ENCODE measurements at places on chromosomes 4 and X. TPM values are rescaled to one million over a fixed set of nuclear protein-coding genes. Genes with fewer than 3 reads are reported as not detected.

AKAP14 gene
- total RNA-seq, result 7.2 TPM

DRP2 gene
- 0.74 TPM for total RNA-seq

SRPX gene
- 47.6 TPM for total RNA-seq

PRDM5 gene
- total RNA-seq, result 57.6 TPM

FGFRL1 gene
- total RNA-seq, result 15.8 TPM

PCGF3 gene
- 46.5 TPM for total RNA-seq

DNA sequence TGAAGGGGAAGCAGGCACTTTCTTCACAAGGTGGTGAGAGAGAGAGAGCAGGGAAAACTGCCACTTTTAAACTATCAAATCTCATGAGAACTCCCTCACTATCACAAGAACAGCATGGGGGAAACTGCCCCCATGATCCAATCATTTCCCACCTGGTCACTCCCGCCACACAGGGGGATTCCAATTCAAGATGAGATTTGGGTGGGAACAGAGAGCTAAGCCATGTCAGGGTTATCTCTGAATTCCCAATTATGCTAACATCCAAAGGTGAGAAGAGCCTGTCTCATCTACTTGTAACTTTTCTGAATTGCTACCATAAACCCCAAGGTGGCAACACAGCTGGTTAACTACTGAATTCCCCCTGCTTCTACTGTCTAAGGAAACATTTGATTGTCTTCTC lies 758.5 kb downstream of the ADGRL3 start:
- H3K36me3 ChIP-seq, result no peaks in the 10 kb centered on the region
- no peak overlapping the region for H3K27ac ChIP-seq
- no peak for DNase-seq
- no peak overlapping the region for H3K4me3 ChIP-seq
- H3K27me3 ChIP-seq, result no peaks in the 10 kb centered on the region

DNA sequence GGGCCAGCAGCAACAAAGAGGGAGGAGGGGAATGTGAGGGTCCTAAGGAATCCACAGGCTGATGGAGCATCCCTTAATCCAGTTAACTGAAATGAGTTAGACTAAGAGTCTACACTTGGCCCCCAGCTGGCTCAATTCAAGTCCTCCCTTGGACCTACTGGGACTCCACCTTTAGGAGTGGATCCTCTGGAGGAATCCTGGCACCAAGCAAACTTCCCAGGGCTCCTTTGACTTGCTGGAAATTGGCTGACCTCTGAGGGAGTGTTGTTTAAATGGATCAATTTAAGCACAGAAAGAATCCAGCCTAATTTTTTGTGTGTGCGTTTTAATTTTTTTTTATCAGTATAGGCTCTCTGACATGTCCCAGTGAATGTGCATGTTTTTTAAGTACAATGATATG lies 114.7 kb downstream of the SHROOM3 start:
- no peak overlapping the region for H3K4me3 ChIP-seq
- no peaks in the 10 kb centered on the region for H3K27me3 ChIP-seq
- DNase-seq, result no peak
- peaks cover 10% of the 10 kb centered on the region for H3K4me1 ChIP-seq
- H3K36me3 ChIP-seq, result no peaks in the 10 kb centered on the region
- no peak overlapping the region for H3K27ac ChIP-seq

- no peak overlapping the region for H3K27ac ChIP-seq
- DNase-seq, result no peak
- no peaks in the 10 kb centered on the region for H3K36me3 ChIP-seq
- H3K4me1 ChIP-seq, result no peaks in the 10 kb centered on the region
- H3K4me3 ChIP-seq, result no peak overlapping the region
- H3K27me3 ChIP-seq, result no peaks in the 10 kb centered on the region
These were observed 59.8 kb downstream of the DDIT4L start for GRCh38 chr4:100130491-100130890.

DNA sequence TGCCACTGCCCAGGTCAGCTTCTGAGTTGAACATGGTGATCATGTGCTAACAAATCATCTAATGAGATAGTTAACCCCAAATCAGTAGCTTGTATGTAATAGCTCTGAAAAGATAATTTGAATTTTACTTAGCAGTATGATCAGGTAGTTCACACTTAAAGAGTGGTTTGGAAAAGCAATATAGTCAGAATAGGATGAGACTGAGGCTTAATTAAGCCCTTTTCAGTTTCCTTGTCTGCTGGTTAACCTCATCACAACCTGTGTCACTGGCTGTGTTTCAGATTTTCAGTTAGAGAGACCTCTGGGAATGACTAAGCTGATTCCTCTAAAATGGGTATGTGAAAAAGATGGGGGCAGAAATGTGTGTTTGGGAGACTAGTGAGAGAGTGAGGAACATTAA lies 38.1 kb downstream of the GPR174 start:
- DNase-seq, result no peak
- H3K4me3 ChIP-seq, result no peak overlapping the region
- no peaks in the 10 kb centered on the region for H3K27me3 ChIP-seq
- no peak overlapping the region for H3K27ac ChIP-seq
- H3K36me3 ChIP-seq, result no peaks in the 10 kb centered on the region
- no peaks in the 10 kb centered on the region for H3K4me1 ChIP-seq

GRCh38 chr4:38516190-38516589 lies 147.8 kb upstream of the KLF3 start:
- H3K36me3 ChIP-seq, result no peaks in the 10 kb centered on the region
- H3K4me1 ChIP-seq, result no peaks in the 10 kb centered on the region
- H3K27ac ChIP-seq, result no peak overlapping the region
- H3K27me3 ChIP-seq, result no peaks in the 10 kb centered on the region

GRCh38 chr4:98601708-98602107 lies 56.7 kb downstream of the TSPAN5 start:
- no peak overlapping the region for H3K4me3 ChIP-seq
- H3K36me3 ChIP-seq, result no peaks in the 10 kb centered on the region
- H3K4me1 ChIP-seq, result no peaks in the 10 kb centered on the region
- H3K27ac ChIP-seq, result no peak overlapping the region
- DNase-seq, result no peak

- H3K27ac ChIP-seq, result peak within 1 kb of the TSS; percentile 77
- peak within 1 kb of the TSS; percentile 79 for H3K4me3 ChIP-seq
- DNase-seq, result peak; percentile 89
- H3K4me1 ChIP-seq, result peaks cover 4% of the 10 kb centered on the region
- H3K36me3 ChIP-seq, result no peaks in the 10 kb centered on the region
These were observed at the start of gene TSPAN5 for GRCh38 chr4:98658287-98659105. TSPAN5 (minus strand) TSS chr4:98658611.

GRCh38 chr4:154626793-154627484 lies 14.5 kb upstream of the FGG start:
- no peak overlapping the region for H3K27ac ChIP-seq
- H3K4me3 ChIP-seq, result no peak overlapping the region
- peak; percentile 71 for DNase-seq
- no peaks in the 10 kb centered on the region for H3K4me1 ChIP-seq
- H3K27me3 ChIP-seq, result no peaks in the 10 kb centered on the region
- H3K36me3 ChIP-seq, result no peaks in the 10 kb centered on the region

- no peaks in the 10 kb centered on the region for H3K27me3 ChIP-seq
- H3K36me3 ChIP-seq, result no peaks in the 10 kb centered on the region
- H3K4me1 ChIP-seq, result no peaks in the 10 kb centered on the region
- no peak overlapping the region for H3K4me3 ChIP-seq
- no peak overlapping the region for H3K27ac ChIP-seq
These were observed 397.5 kb upstream of the PRKX start for GRCh38 chrX:4110964-4111363.

GRCh38 chr4:80307774-80308465 lies 27.6 kb upstream of the CFAP299 start:
- no peaks in the 10 kb centered on the region for H3K36me3 ChIP-seq
- DNase-seq, result no peak
- H3K4me1 ChIP-seq, result no peaks in the 10 kb centered on the region
- no peaks in the 10 kb centered on the region for H3K27me3 ChIP-seq
- H3K27ac ChIP-seq, result no peak overlapping the region

DNA sequence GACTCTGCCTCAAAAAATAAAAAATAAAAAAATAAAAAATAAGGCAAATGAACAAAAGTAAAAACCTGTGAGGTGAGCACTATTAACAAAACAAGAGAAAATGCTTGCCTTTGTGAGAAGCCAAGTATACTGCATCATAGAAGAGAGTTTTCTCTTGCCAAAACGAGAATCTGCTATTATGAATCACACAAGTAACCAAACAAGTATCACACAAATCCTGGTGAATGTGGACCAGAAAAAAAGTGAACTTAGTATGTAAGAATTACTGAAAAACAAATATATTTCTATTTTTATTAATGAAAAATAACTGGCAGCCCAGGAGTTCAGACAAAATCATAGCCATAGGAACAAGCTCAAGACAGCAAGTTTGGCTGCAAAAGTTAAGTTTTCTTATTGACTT lies 193.5 kb downstream of the PDGFC start:
- no peak overlapping the region for H3K4me3 ChIP-seq
- H3K27me3 ChIP-seq, result no peaks in the 10 kb centered on the region
- H3K36me3 ChIP-seq, result no peaks in the 10 kb centered on the region
- no peak overlapping the region for H3K27ac ChIP-seq
- DNase-seq, result no peak
- H3K4me1 ChIP-seq, result peaks cover 5% of the 10 kb centered on the region

DNA sequence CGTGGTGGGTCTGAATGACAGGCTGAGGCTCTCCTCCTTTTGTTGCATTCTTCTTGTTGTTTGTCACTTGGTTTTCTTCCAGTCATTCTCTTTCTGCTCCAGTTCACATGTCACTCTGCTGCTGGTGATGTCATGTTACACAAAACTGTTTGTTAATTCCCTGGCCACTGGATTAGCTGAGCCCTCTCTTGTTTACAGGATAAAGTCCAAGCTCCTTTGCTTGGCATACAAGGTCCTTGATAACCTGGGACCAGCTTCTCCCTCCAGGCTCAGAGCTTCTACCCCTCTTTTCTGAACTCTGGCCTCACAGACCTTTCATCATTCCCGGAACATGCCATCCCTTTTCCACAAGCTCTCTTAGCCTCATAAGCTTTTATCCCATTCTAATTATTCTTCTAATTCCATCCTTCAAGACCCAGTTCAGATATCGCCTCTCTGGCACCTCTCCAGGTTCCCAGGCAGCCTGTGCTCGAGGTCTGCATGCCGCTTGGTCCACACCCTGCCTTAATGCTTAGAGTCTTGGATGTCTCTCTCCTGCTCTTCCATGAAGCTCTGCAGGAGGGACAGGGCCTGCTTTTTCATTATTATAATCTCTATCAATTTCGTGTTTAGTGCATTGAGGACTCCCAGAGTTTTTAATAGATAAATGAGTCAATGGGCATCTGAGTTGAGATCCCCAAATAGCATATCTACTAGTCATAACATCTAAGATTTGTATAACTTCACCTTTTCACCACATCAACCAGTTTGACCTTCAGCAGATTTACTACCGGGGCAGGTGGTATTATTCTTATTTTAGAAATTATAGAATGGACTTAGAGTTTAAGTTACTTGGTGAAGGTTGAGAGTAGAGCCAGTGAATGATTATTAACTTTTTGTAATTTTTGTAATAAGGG lies 98.7 kb downstream of the TMEM131L start:
- DNase-seq, result peak; percentile 42
- H3K4me1 ChIP-seq, result no peaks in the 10 kb centered on the region

- no peak overlapping the region for H3K4me3 ChIP-seq
- H3K27me3 ChIP-seq, result no peaks in the 10 kb centered on the region
- H3K27ac ChIP-seq, result no peak overlapping the region
- DNase-seq, result no peak
These were observed 19.7 kb downstream of the TBC1D14 start for GRCh38 chr4:6929339-6929811.

All from lung (tissue), 17 donors.